ENCODE measurements at places on chromosomes 2 and 18.

GRCh38 chr18:32879497-32879896, 106.7 kb upstream of the KLHL14 start:
- no peak for DNase-seq

- DNase-seq = peak; percentile 93
Measured at GRCh38 chr2:86747711-86748639, 27.9 kb downstream of the RMND5A start.

DNA sequence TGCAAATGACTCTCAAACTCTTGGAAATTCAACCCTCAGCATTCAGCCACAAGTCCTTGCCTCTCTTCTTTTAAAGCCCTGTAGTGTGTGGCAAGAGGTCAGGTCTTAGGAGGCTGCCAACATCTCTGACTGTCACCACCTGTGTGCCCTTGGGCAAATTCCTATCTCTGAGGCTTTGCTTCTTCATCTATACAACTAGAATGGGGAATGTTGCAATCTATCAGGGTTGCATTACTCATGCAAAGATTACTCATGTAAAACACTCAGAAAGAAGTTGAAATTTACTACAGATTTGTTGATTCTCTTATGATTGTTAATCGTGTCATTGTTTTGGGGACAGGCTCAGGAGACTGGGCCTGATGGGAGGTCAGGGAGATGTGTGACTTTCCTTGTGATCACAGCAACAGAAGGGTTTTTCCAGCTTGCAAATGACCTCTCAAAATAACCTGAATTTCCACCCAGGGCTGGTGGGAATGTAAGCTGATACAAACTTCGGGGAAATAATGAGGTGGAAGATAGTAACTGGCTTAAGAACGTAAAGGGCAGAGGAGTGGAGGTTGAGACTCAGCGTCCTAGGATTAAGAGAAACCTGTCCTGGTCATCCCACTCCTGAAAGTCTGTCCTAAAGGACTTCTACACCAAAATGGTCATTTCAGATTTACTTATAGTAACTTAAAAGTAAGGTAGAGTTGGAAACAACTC, 32.1 kb upstream of the SIGLEC15 start:
- DNase-seq = peak; percentile 93

DNA sequence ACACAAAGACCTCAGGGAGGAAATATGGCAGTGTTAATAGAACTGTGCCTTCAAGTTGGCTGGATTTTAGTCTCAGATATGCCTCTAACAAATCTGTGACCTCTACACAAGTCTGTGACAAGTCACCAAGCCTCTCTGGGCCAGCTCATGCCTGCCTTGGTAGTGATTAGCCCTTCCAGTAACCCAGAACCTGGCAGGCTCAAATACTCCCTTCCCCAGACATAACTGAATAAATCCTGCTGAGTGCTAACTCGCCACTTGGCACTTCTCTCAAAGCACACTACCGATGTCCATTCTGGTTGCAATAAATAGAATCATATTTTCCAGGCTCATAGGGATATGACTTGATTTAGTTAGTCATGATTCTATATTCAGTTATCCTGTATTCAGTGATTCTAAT, 15.3 kb upstream of the THSD7B start:
- DNase-seq = no peak

DNA sequence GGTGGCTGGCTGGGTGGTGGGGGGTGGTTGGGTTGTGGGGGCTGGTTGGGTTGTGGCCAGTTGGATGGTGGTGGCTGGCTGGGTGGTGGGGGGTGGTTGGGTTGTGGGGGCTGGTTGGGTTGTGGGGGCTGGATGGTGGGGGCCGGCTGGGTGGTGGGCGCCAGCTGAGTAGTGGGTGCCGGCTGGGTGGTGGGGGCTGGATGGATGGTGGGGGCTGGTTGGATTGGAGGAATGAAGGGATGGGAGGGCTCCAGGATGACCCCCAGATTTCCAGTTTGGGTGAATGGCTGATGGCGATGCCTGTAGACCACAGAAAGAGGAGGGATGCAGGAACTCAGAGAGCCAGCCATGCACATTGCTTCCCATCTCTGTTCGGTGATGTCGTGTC, 26.8 kb upstream of the GPR17 start:
- DNase-seq = no peak

DNA sequence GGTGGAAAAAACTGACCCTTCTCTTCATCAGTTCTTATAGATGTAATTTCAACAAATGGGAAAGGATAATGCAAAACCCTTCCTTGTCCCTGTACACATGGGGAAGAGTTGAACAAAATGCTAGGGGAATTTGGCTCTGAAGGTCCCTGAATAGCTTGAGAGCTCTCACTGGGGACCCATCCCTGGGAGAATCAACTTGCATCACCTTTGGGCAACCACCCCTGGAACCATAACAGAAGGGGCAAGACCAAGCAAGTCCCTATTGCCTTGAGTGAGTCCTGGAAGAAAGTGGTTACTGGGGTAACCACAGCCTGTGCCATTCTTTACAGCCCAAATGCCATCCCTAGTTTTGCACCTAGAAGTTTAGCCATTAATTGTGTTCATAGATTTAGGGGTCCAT, 52.2 kb upstream of the B3GNT2 start:
- DNase-seq = no peak

- DNase-seq = no peak
Measured at GRCh38 chr2:237901932-237902850, 42.8 kb downstream of the RAMP1 start.

GRCh38 chr18:36947820-36948348, 119.0 kb downstream of the KIAA1328 start:
- DNase-seq = no peak

GRCh38 chr2:85184231-85184630, 51.0 kb downstream of the TCF7L1 start:
- DNase-seq = no peak

DNA sequence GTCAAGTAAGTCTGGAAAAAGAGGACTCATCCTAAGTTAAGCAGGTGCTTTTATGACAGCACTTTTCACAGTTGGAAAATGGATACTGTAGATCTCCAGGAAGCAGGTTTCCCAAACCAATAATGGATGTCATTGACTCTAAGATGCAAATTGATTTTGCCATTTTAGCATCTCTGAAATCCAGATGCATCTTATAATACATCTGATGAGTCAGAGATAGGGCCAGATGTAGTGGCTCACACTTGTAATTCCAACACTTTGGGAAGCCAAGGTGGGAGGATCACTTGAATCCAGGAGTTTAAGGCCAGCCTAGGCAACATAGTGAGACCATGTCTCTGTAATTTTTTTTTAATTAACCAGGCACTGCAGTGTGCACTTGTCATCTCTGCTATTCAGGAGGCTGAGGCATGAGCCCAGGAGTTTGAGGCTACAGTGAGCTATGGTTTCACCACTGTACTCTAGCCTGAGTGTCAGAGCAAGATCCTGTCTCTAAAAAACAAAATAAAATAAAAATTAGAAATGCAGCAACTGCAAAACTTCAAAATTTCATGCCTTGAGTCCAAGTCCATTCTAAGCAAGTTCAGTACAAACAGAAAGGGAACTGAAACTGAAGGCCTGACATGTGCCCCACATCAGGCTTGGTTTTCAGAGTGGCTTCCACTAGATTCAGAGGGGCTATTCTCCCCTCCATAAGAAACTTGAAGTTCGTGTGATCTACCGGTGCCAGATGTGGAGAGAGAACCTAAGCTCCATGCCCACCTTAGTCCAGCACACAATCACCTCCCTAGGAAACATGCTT, 267.8 kb upstream of the NCKAP5 start:
- DNase-seq = no peak

DNA sequence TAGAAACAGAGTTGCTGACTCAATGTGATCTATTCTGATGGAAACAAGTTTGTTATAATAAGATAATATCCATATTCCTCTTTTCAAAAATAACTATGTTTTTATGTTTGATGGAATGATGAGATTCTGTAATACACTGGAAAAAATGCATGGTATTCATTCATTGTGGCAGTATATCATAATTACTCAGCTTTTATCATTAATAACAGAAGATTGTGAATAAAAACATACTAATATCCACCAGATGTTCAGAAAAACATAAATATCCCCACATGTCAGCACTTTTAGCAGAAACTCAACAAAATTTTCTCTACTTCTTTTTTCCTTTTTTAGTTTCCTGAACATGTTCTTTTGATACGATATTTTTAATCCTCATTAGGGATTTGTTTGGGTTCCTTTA, 130.9 kb upstream of the CAVIN2 start:
- DNase-seq = peak; percentile 17

DNA sequence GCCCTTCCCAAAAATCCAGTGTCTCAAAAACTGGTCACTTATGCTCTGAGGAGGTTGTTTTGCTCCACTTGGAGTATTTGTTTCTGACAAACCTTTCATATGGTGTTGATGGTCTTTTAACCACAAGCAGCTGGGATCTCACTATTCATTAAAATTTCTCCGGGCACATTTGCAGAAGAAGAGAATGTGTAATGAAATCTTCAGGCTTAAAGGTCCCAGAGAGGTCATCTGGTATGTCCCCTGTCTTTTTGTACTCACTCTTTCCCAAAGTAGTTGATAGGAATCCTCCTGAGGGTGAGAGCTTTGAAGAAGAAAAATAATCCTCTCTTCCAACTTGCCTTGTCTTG, 430.8 kb downstream of the SETBP1 start:
- no peak for DNase-seq

DNA sequence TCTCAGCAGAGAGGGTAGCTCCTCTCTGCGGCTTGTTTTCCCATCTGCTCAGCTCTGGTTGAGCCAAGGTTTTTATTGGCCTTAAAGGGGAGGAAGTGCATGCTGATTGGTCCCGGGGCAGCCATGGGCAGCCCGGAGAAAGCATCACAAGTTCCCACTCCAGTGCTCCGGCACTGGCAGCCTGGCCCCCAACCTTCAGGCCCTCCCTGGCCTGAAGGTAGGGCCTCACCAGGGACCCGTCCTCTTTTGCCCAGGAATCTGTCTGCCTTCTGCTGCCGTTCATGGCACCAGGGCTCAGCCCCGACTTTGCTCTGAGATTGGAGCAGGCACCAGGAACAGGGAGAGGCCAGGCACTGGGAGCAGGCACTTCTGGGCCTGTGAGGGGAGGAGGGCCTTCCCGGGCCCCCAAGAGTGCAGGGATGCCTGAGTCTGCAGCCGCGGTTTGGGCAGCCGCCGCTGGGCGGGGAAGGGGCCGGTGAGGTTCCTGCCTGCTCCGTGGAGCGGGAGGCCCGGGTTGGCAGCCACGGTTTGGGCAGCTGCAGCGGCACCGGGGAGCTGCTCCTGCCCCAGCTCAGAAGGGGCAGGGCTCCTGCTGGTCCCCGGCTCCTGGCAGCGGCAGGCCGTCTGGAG, 17.5 kb upstream of the ILKAP start:
- peak; percentile 36 for DNase-seq

DNA sequence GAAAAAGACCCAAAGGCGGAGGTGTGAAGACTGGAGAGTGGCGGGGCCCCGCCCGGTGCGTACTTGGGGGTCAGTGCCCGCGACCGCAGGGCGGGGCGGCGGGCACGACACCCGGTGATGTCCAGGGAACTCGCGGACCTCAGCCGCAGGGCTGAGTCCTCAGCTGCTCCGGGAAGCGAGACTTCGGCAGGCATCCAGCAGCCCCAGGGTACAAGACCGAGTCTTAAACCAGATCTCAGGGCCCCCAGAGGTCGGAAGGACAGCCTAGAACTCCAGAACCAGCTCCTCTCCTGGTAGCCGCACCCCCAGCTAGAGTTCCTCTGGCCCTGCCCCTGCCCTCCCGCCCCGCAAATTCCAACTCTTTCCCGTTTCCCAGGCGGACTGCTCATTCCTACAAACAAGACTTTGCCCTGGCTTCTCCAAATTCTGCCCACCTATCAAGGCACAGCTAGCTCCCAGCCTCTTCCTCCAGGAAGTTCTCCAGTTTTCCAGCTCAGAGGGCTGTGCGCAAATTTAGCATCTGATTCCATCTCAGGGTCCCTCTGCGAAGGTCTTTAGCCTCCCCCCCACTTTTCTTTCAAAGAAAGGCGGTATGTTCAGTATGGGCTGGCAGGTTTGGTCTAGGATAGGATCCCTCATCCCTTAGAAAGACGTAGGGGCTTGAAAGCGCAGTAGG, 26.0 kb upstream of the NOTO start:
- peak; percentile 3 for DNase-seq
